ENCODE measurements at places on chromosomes 6 and 20.
A peak's percentile ranks its signal among the peaks of the same experiment; 100 is the strongest.

- no peak for DNase-seq
These were observed 276.7 kb downstream of the ADGRB3 start for GRCh38 chr6:68911811-68912210.

DNA sequence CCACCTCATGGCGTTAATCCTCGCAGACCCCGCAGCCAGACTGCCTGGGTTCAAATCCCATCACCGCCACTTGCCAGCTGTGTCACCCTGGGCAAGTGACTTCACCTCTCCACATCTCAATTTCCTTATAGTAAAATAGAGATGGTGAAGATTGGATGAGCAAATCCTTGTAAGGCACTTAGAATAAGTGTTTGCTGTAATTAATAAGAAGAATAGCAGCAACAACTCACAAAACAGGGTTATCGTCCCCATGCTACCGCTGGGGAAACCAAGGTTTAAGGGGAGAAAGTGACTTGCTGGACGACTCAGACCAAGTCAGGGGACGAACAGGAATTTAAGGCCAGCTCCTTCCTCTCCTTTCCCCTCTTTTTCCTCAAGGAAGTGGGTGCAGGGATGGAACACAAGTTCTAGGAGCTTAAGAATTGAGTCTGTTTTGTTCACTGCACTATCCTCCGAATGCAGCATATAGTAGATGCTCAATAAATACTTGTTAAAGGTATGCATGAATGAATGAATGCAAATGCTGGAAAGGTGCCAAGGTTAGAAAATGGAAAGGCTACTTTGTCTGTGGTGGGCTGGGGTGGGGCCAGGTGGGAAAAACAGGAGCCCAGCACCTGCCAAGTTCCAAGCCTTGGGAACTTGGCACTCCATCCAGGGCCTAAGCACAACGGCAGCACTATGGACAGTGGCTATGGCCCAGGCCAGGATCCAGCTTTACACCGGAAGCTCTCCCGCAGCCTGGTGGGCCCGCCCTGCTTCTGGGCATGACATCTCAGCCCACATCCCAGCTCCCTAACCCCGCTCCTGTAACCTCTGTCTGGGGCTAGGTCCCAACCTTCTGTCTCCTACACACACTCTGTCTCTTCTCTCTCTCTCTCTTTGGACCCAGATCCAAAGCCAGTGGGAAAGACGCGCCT lies 4.9 kb upstream of the CDH22 start:
- no peak for DNase-seq

DNA sequence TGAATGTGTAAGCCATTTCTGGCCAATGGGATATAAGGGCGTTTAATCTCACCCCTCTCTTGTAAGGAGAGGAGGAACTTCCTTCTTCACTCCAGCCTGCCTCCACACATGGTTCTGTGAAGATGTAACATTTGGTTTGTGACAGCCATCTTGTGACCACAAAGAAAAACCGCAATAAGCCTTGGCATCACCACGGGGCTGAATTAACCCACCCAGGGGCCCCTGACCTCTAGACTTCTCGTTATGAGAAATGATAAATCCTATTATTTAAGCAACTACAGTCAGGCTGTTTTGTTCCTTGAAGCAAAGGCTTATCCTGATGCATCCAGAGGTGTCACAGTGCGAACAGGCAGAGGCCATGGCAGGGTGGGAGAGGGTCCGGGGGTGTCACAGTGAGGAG lies 139.7 kb downstream of the CDC5L start:
- peak; percentile 72 for DNase-seq

- peak; percentile 61 for DNase-seq
These were observed 27.0 kb upstream of the TFB1M start for GRCh38 chr6:155341130-155341828.

DNA sequence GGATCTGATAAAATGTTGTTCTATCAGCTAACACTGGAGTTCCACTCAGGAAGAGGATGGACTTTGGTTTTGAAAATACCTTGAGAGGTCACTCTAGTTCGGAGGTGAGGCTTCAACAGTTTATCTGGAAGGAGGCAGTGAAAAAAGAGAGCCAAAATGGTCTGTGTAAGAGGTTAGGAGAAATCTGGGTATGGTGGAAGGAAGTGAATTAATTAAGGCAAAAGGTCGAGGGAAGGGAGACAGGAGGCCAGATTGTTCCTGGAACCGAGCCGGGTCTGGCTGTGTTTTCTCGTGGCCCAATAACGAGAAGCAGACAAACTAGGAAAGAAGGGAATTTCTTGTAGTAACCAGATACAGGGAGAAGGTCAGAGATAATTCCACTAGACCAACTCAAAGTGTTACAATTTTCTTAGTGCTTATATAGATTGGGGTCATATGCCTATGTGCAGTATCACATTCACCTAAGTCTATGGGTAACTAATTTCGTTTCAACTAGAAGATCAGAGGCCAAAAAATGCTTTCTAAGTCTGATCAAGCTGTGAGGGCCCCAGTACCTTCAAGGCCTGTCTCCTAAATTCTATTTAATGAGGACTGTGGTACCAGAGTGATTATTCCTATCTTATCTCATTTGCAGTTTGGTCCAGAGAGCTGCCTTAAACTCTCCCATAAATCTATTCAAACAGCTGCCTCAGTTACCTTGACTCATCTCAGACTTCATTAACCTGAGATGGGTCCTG lies 96.0 kb upstream of the SNX9 start:
- no peak for DNase-seq

DNA sequence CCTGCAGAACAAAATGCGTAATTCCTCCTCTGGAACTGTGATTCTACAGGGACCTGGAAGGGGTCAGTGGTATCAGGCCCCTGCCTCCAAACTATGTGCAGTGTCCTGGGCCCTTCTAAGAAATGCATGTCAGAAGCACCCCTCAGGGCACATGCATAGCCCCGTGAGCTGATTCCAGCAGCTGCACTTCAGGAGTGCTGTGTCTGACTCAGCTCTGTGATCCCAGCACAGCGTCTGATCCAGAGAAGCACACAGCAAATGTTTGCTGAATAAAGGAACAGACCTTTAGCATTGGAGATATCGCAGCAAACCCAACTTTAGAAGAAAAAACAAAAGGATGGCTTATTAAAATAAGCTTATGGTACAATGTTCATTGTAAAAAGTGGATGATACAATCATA lies 15.8 kb upstream of the MAFB start:
- no peak for DNase-seq

GRCh38 chr6:69631552-69632346 lies 165.1 kb downstream of the LMBRD1 start:
- no peak for DNase-seq

DNA sequence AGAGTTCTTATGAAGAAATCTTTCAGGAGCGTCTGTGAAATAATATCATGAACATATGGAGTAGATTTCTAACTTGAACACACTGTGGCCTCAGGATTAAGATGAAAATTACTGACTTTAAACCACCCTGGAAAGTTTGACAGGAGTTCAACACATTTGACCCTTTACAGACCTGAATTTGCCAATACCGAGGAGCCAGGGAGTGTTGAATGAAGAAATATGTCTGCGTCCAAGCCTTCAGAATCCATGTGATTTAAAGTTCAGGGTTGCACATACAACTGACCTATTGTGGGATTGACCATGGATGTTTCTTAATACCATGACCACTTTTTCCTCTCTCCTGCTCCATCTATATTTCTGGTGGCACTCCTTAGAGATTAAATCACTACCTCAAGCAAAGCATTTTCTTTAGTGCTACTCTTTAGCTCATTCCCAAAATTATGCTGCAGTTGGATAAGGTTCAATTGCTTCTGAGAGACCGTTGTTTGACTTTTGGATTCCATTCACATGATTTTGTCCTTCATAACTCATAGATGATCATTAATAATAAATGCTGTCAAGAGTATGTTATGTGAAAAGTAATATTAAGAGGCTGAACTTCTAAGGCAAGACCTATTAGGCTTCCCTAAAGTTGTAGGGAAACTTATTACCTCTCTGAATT lies 57.4 kb downstream of the PRL start:
- DNase-seq: no peak

DNA sequence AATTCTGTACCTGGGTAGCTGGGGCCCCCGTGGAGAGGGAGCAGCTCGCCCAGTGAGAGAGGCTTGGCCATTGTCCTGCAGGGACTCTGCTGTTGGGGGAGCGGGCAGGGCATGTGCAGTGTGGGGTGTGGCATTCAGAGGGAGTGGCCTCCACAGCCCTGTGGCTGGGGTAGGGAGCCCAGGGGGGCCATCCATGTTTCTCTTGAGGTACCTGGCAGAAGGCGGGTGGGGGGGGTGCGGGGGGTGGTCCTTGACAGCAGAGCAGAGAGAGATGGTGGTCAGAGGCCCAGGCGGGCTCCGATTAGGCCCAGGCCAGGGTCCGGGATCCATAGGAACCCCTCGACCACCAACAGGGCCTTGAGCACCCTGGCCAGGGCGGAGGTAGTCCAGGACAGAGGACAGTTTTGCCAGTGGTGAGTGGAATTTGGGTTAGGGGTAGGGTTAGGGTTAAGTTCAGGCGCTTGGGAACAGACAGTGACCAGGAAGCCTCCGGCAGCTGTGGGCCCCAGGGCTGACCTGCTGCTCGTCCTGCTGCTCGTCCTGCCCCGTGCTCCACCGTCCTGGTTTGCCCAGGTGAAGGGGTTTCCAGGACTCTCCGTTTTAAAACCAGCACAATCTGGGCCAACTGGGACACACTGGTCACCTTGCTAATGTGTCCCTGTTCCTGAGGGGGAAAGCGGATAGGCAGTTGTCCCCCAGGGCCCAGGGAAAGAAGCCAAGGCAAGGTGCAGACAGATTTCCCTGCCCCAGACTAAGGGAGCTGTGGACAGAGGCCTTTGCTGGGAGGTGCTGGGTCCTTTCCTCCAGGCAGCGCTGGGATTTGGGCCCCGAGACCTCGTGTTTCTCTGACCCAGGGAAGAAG lies 24.8 kb upstream of the MYT1 start:
- no peak for DNase-seq

DNA sequence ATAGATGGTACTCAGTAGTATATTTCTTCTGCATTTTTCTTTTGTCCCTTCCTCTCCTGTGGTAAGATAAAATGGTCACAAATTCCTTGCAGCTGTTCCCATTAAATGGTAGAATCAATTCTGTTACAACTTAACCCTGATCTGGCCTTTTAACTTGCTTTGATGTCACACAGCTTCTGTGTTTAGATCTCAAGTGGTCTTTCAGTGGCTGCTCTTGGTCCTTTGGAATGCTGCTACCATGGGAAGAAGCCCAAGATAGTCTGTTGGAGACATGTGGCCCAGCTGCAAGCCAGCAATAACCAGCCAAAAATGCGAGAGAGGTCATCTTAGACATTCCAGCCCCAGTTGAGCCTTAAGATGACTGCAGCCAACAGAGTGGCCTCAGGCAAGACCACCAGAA lies 429.7 kb downstream of the KIF16B start:
- no peak for DNase-seq

DNA sequence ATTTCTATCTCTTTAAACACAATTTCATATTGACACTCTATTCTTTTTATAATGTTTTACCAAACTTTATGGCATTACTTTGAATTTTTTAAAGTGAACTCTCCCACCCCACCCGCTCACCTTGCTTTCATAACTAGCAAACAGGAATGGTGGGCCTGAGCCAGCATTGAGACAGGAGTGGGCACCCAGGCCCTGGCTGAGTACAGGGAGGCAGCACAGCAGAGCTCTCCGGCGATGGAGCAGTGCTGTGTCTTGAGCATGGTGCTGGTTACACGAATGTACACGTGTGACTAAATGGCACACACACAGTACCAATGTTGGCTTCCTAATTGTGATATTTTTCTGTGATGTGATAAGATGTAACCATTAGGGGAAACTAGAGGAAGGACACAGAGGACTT lies 4.5 kb downstream of the CST11 start:
- DNase-seq: no peak

- DNase-seq: no peak
These were observed 84.3 kb downstream of the GRM1 start for GRCh38 chr6:146113084-146113623.

GRCh38 chr6:133248241-133249001 lies 7.3 kb downstream of the EYA4 start:
- no peak for DNase-seq

DNA sequence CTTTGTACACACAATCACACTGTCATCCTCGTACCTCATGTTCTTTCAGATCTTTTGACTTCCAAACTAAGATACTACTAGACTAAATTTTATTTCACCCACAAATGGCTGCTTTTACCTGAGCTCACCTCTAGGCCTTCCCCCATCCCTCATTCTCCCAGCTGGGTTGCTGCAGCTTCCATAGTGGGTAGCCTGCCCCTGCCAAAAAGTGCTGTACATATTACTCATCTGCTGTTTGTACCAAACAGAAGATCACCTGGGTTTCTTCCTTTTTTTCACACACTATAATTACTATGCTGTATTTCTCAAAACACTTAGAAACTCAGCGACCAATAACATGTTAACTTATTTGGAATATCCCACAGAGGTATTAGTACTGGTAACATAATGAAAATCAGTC lies 267.6 kb upstream of the PRDM1 start:
- no peak for DNase-seq

DNA sequence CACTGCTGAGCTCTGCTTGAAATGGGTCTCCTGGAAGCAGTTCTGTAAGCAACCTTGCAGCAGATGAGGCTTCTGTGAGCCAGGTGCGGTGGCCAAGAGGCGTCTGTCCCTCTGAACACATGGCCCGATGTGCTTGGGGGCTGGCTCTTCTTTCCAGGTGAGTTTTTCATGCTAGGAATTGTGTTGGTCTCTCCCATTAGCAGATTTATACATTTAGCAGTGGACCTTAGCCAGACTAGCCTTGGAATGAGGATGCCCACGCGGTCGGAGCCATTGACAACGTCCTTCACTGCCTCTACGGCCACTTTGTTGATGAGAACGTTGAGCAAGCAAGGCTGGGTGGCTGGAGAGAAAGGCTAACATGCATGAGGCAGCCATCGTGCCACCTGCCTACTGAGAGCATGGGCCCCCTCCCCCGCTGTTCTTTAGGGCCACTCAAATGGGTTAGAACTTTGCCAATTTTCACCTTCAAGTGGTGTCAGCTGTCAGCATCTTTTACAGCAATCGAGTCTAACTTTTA lies 33.5 kb downstream of the ERMARD start:
- DNase-seq: no peak

DNA sequence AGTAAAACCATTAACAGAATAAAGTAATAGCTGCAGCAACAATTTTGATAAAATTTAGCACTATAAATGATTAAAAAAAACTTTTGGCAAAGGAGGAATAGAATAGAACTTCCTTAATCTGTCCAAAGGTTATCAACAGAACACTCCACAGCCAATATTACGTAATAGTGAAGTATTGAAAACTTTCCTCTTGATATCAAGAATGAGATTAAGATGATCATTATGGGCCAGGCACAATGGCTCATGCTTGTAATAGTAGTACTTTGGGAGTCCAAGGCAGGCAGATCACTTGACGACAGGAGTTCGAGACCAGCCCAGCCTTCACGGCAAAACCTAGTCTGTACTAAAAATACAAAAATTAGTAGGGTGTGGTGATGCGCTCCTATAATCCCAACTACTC lies 26.0 kb downstream of the SOBP start:
- DNase-seq: no peak

DNA sequence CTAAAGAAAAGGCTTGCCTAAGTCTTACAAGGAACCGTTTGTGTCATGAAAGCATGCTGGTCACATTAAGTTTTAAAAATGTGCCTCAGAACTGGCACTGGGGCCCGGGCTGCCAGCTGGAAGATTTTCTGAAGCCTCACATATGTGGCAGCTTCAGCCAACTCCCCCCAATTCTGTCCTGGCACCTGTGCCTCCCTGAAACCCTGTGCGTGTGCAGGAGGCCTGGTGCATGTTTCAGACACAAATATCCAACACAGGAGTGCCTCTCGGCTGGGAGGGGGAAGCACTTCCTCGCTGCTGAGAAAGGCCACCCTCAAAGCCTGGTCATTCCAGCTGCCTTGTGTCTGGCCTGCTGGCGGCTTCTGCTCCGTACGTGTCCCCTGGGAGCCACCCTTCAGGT lies 188.5 kb upstream of the SNX9 start:
- no peak for DNase-seq

- no peak for DNase-seq
These were observed 90.9 kb downstream of the LMBRD1 start for GRCh38 chr6:69705954-69706353.
